Activated CD8-positive, alpha-beta memory T cell treated with anti-CD3 and anti-CD28 coated beads, Interleukin-2, amount 10 ng/mL, durations not matched to agents 7 days and 5 days (primary cell): ENCODE measurements at places on chromosomes 3 and 15.

- no peak for DNase-seq
Measured at GRCh38 chr3:122697952-122698620, 17.4 kb downstream of the PARP14 start.

- no peak for DNase-seq
Measured at GRCh38 chr15:73568564-73569280, 64.5 kb downstream of the NPTN start.

DNA sequence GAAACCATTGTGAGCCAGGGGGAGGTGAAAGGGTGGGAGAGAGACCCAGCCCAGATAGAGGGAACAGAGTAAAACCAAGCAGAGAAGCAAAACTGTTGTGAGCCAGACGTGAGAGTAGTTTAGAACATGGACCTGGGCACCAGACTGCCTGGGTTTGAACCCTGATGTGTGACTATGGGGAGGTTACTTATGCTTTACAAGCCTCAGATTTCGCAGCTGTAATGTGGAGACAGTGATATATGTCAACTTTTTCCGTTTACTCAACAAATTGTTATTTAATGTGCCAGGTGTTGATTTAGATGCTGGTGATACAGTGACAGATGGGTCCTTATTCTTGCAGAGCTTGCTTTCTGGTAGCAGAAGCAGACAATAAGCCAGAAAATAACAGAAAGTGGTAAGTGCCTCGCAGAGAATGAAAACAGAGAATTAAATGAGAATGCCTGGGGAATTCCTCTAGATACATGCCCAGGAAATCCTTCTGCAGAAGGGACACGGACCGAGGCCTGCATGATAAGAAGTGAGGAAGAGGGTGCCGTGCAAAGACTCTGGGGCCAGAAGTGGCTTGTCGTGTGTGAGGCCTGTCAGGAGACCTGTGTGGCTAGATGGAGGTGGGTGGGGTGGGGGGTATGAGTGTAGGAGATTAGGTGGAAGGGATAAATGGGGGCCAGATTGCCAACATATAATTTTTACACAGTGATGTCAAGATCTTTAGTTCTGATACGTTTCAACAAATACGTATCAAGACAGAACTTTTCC lies 15.0 kb downstream of the KAT2B start:
- DNase-seq: peak; percentile 62

- DNase-seq: no peak
Measured at GRCh38 chr15:84835661-84836337, 18.6 kb downstream of the ALPK3 start.

GRCh38 chr3:177833332-177833731 lies 636.0 kb upstream of the TBL1XR1 start:
- no peak for DNase-seq
